D341Med (cell line): ENCODE measurements at places on chromosomes 12 and 14.

DNA sequence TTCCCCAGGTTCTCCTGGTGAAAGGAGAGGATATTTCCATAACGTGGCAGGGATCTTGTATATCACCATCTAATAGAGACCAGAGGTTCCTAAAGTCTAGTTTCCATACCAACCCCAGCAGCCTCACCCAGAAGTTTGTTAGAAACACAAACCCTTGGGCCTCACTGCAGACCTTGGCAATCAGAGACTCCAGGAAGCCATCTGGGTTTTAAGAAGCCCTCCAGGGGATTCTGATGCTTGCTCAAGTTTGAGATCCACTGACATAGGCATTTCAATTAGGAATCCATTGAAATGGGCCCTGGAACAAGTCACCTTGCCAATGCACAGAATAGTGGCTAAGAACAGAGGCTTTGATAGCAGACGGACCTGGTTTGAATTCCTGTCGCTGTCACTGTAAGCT lies 2.2 kb upstream of the CMKLR1 start:
- no peak for DNase-seq

GRCh38 chr12:106962286-106962685 lies 6.6 kb downstream of the TMEM263 start:
- no peak for DNase-seq

DNA sequence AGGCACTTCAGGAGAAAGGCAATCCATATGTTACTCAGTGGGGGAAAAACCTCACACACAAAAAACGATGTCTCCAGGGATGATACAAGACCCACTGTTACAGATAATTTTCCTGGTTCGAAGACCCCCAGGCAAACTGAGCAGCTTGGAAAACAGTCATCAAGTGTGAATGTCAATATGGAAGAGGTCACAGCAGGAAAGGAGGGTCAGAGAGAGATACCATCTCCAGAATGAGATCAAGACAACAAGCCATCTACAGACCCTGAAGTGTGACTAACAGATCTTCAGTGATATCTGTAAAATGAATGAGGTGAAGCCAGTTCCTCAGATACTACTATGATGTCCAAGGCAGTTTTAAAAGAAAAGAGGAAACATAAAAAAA lies 28.6 kb downstream of the GNS start:
- no peak for DNase-seq

- DNase-seq, result no peak
These were observed 14.0 kb upstream of the C1S start for GRCh38 chr12:7046383-7047105.

DNA sequence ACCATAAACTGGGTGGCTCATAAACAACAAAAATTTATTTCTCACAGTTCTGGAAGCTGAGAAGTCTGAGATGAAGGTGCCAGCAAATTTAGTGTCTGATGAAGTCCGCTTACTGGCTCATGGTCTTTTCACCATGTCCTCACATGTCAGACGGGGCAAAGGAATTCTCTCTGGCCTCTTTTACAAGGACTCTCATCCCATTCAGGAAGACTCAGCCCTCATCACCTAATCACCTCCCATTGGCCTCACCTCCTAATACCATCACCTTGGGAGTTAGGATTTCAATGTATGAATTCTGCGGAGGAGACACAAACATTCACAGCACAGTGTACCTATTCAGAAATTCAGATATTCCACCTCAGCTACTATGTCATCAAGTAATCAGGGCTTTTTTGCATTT lies 357.6 kb downstream of the PAWR start:
- no peak for DNase-seq

DNA sequence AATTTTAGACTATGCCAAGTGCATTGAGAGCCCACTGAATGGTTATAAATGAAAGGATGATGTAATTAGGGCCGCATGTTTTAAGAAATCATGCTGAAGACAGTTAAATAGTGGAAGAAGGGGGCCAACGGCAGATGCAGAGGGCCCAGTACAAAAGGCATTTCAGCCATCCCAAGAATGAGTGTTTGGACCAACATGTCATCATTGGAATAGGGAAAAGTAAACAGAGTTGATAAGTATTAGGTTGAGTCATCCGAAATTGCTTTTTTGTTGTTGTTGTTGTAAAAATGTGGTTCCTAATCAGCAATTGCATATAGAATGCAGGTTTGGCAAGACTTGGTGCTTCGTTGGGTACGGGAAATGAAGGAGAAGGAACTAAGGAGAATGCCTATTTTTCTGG lies 29.5 kb downstream of the BMP4 start:
- no peak for DNase-seq

DNA sequence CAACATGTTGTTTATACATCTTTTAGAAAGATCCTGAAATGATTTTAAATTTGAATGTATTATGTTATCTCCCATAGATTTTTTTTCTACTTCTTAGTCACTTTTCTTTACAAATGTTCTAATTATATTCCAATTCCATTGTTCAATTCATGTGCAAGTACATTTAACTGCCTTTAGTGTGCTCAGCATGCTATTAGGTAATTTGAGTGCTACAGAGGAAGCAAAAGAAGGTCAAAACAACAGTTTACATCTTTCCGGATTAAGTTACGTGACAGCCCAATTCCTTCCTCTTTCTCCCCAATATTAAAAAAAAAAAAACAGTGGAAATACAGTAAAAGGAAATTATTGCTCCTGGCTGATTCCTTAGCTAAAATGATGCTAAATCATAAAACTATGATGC lies 98.3 kb downstream of the RTN1 start:
- DNase-seq, result no peak

GRCh38 chr12:96493106-96493505 lies 3.7 kb downstream of the CFAP54 start:
- no peak for DNase-seq

DNA sequence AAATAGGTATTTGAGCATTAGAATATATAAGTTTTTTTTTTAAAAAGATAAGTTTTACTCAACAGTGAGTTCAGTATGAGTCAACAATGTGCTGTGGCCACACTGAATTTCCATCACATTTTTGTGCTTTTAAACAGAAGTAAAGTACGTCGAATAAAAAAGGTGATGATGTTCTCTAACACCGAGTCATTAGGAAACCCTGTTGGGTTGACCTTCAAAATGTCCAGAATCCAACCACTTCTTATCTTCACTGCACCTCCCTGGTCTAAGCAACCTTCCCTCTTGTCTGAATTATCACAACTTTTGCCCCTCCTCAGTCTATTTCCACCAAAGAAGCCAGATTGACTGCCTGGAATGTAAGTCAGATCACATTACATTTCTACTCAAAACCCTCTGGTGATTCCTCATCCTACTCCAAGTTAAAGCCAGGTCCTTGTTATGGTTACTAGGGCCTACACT lies 43.0 kb upstream of the SYCP3 start:
- DNase-seq, result no peak

GRCh38 chr12:121218588-121219352 lies 8.8 kb downstream of the P2RX4 start:
- DNase-seq, result no peak

DNA sequence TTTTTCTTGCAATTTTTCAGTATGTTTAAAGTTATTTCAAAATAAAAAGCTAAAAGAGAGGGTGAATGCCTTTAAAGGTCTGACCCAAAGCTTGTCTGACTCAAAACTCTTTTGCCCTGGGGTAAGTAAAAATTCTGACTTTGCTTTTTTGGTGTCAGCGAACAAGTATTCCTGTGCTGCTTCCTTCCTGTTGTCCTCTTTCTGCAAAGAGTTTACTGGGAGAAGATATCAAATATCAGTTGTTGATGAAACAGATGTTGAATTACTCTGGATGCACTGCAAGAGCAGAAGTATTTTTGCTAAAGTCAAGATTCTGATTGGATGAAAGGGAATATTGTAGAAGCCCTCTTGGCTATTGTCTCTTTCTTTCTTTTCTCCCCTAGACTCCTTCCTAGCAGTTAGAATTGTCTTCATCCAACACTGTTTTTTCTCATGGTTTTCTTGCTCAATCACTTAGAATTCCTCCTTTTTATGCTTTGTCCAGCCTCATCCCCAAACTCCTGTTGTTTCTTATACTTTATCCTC lies 62.0 kb downstream of the DACT1 start:
- no peak for DNase-seq
